Ovary (tissue), 10 donors: ENCODE measurements at places on chromosomes 5 and 9. TPM values are rescaled to one million over a fixed set of nuclear protein-coding genes. Genes with fewer than 3 reads are reported as not detected.

The FCN1 gene
- polyA plus RNA-seq, result 3.5 TPM

The P4HA2 gene
- 4.6 TPM for polyA plus RNA-seq

The GCNT4 gene
- 1.2 TPM for polyA plus RNA-seq

The NUTM2G gene
- polyA plus RNA-seq, result not detected

The RANBP6 gene
- polyA plus RNA-seq, result 11.3 TPM

The GDF9 gene
- polyA plus RNA-seq, result 0.93 TPM

The ZNF879 gene
- polyA plus RNA-seq, result 2.7 TPM

The NUTM2F gene
- not detected for polyA plus RNA-seq

The DPYSL3 gene
- polyA plus RNA-seq, result 159 TPM

The CDH9 gene
- polyA plus RNA-seq, result not detected

The MRPS2 gene
- polyA plus RNA-seq, result 9.7 TPM

The N4BP3 gene
- polyA plus RNA-seq, result 0.58 TPM

The CCDC127 gene
- 4.7 TPM for polyA plus RNA-seq

The CSF1R gene
- polyA plus RNA-seq, result 41.9 TPM

The GAPVD1 gene
- polyA plus RNA-seq, result 9.4 TPM

The PROP1 gene
- polyA plus RNA-seq, result not detected

The COL23A1 gene
- 0.20 TPM for polyA plus RNA-seq

The MELK gene
- 0.42 TPM for polyA plus RNA-seq

The SEMA6A gene
- 7.5 TPM for polyA plus RNA-seq

The EIF4EBP3 gene
- polyA plus RNA-seq, result 30.2 TPM

The SLC36A3 gene
- polyA plus RNA-seq, result not detected

The ENTREP1 gene
- 24.5 TPM for polyA plus RNA-seq

The RAB3C gene
- polyA plus RNA-seq, result 0.80 TPM

The IL13 gene
- not detected for polyA plus RNA-seq

The TCF7 gene
- 2.5 TPM for polyA plus RNA-seq

The RHOBTB3 gene
- 133 TPM for polyA plus RNA-seq

The PLPP6 gene
- polyA plus RNA-seq, result 8.3 TPM
